ENCODE measurements at places on chromosomes 3 and 15.

- DNase-seq, result no peak
Measured at GRCh38 chr3:29758434-29759322, 477.8 kb downstream of the RBMS3 start.

DNA sequence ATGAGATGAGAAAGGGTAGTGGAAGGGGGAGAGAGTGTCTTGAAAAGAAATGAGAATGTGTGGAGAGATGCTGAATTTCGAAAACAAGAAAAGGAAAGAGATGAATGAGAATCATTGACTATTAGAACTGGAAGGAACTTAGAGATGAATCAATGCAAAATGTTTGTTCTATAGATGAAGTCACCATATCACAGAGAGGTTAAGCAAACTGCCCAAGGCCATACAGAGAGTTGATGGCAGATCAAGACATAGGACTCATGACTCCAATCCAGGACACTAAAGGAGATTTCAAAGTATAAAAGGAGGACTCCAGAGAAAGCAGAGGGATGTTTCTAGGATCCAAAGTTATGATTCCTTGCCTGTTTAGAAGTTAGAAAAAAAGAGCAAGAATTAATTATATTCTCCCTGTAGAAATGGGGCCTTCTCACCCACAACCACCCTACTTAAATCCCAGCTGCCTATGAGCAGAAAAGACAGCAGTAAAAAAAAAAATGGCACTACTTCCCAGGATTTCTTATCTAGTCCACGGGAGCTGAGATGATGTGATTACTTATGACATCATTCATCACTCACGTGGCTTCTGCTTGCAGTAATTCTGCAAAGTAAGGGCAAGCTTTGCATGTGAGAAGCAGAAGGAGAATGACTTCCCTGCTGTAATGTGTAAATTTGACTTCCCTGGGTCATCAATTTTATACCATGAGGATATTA is 210.8 kb upstream of the MRPL3 start:
- no peak for DNase-seq

- no peak for DNase-seq
Measured at GRCh38 chr15:54580643-54581042, 602.4 kb downstream of the UNC13C start.

DNA sequence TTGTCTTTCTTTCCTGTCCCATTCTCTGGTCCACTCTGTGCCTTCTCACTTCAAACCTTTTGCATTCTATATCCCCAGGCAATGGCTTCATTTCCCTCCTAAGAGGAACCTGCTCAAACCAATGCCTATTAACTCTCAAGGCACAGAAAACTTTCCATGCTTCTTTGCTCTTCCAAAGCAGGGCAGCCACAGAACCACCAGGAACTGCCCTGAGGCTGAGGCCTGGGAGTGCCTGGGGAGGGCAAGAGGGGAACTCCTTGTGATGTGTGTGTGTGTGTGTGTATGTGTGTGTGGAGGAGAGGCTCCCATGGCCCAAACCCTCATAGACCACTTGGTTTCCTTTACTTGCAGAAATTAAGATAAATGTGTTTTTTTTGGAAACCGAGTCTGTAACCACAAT is 14.1 kb upstream of the PGPEP1L start:
- DNase-seq, result no peak

- no peak for DNase-seq
Measured at GRCh38 chr3:146166415-146166821, 5.4 kb upstream of the PLOD2 start.

- DNase-seq, result no peak
Measured at GRCh38 chr15:75786575-75786947, 56.7 kb upstream of the UBE2Q2 start.

DNA sequence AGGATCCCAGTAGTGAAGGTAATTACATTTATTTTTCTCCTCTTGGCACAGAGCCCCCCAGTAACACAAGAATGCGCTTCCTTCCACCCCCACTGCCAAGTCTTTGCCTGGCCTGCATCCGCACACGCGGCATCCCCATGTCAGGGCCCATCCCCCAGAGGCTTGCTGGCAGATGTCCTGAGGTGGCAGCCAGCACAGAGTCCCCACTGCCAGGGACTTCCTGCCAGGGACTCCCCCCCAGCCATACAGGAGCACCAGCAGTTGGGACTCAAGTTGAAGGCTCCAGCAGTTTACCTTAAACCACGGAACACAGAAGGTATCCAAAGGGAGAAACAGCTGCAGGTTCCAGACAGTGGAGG is 41.0 kb downstream of the MEGF11 start:
- no peak for DNase-seq

GRCh38 chr3:71879089-71879488 is 94.1 kb upstream of the PROK2 start:
- no peak for DNase-seq

DNA sequence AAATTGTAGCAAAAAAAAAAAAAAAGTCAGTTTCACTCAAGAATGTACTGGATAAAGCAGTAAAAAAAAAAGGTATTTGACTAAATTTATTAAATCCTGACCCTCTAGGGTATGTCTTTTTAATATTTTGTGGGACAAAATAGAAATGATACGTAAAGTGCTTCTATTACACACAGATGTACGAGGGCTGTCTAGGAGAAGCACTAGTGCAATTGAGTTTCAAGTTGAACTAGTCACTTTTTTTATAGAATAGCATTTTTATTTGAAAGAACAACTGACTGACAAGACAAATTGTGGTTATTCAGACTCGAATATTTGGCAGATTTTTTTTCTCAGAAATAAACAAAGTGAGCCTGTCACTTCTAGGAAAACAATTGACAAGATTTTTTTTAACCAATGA is 49.0 kb downstream of the CCDC54 start:
- no peak for DNase-seq

DNA sequence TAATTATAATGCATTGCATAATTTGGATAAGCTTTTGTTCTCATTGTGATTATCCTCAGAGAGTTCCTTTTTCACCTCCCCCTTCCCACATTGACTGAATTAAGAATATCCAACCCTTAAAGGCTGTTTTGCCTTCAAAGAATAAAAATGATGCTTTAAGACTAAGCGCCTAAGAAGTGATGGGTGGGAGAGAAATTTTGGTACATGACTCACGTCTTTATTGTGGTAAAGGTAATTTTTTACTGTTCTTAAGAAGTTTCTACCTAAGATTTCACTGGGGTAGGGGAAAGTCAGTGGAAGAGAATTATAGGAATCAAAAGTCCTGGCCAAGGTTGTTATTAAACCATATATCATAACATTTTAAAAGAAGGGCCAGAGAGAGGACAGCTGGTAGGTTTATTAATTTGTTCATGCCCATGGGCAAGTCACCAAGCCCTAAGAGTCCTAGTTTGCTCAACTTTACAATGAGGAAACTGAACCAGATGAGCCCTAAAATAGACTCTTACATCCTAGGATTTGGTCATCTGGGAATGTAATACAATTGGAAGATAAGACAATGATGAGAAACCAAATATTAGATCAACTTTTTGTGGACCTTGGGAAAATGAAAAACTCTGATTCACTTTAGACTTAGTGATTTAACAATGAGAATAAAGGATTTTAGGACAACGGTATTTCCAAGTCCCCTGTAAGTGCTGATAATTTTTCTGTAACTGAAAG is 101.1 kb upstream of the RASGRP1 start:
- no peak for DNase-seq

- DNase-seq, result no peak
Measured at GRCh38 chr15:63495780-63496488, 8.5 kb upstream of the USP3 start.

DNA sequence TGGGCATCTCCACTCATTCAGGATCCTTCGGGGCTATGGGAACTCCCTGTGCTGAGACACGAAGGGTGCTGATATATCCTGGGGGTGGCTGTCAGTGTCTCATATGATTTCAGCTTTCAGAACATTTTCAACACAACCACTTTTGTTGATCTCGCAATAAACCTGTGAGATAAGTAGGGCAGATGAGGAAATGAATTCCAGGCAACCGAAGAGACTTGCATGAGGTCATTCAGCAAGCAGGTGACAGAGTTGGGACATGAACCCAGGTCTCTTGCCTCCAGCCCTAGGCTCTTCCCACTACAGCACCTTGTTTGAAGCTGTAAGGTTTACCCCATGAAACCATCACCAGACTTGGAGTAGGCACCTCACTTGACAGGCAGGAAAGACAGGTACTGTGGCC is 16.6 kb downstream of the DUOX1 start:
- no peak for DNase-seq

DNA sequence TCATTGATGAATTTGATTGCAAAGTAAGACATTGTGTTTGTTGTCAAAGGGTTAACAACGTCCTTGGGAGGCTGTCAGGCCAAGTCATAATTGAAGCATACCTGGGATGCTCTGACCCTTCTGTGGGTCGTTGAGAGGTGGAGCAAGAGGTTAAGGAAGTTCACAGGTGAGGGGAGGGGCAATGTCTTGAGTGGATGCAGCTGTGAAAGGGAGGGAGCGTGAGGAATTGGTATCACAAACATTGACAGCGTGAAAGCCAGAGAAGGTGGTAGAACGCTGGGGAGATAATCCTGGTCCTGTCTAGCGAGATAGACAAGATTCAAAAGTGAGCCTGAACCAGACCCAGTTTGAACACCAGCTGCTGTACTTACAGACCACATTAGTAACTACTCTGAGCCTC is 79.4 kb downstream of the HES1 start:
- no peak for DNase-seq

GRCh38 chr3:63961891-63962290 is 49.7 kb upstream of the SCAANT1 start:
- no peak for DNase-seq

DNA sequence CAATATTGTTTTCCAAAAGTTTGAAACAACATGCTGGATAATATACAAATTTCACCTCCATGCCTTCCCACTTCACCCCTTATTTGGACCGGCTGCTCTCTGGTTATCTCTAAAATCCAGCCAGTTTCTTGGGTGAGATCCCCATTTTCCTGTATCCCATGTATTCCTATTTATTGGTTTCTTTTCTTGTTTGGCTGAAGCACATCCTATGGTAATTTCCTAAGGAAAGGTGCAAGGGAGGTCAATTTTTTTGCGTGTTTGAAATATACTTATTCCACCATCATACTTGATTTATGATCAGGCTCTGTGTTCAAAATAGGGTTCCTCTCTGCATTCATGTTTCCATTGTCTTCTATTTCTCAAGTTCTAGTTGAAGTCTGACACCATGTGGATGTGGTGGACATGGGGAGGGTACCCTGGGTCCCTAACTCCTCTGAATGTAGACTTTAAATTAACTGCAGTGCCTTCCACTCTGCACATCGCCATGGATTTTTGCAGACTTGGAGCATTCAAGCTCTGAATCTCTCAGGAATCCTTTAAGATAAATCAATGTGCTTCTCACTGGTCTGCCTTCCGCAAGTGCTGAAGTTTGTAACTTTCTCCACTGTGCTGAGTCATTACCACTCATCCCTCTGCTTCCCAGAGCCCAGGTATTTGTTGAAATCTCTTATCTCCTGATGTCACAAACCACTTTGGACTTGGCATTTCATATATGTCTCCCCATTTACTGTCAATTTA is 52.1 kb upstream of the TLE3 start:
- DNase-seq, result no peak

DNA sequence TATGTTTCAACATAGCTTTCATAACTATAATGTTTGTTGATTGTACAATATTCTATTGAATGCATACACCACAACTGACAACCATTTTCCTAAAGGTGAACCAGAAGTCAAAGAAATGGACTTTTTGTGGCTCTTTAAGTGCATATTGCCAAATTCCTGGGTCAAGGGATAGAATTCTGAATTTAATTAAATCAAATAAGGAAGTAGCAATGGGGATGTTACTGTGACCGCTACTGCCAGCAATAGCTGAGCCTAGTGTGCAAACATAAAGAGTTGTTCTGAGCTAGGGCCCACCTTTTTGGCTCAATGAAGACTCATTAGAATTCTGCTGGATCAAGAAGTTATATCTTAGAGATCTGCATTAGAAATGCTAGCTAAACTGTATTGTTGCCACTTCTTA is 17.3 kb upstream of the KBTBD8 start:
- no peak for DNase-seq

GRCh38 chr3:53056442-53056841 is 10.6 kb upstream of the SFMBT1 start:
- no peak for DNase-seq
